GM12864 (cell line): ENCODE measurements at places on chromosomes 4 and X.

- DNase-seq, result no peak
These were observed 5.3 kb upstream of the SHISA3 start for GRCh38 chr4:42391981-42392380.

GRCh38 chr4:132910229-132910748 is 238.8 kb upstream of the PCDH10 start:
- DNase-seq, result no peak

GRCh38 chr4:25938366-25938765 is 24.3 kb downstream of the SMIM20 start:
- no peak for DNase-seq

GRCh38 chr4:97396097-97396496 is 747.2 kb downstream of the STPG2 start:
- no peak for DNase-seq

DNA sequence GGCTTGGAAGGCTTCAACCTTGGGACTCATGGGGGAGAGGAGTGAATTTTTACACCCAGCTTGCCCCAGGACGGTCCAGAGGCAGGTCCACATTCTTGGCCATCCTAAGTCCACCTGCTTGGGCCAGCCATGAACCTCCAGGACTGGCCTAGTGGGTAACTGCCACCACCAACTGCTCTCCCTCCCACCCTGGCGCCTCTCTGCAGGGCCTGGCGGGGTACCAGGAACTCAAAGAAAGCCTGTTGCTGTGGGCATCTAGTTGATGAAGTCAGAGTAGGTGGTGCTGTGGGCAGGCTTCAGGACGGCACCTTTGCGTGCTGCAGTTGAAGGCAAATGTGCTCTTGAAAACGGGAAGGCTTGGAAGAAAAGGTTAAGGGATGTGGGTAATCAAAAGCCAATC is 12.0 kb downstream of the BCOR start:
- no peak for DNase-seq

GRCh38 chrX:46642145-46642544 is 68.6 kb downstream of the CHST7 start:
- no peak for DNase-seq

- no peak for DNase-seq
These were observed 50.7 kb downstream of the MXRA5 start for GRCh38 chrX:3295731-3296130.

GRCh38 chr4:107349266-107349665 is 313.2 kb upstream of the DKK2 start:
- DNase-seq, result no peak

- no peak for DNase-seq
These were observed 60.2 kb upstream of the PGAM4 start for GRCh38 chrX:78029663-78030062.

DNA sequence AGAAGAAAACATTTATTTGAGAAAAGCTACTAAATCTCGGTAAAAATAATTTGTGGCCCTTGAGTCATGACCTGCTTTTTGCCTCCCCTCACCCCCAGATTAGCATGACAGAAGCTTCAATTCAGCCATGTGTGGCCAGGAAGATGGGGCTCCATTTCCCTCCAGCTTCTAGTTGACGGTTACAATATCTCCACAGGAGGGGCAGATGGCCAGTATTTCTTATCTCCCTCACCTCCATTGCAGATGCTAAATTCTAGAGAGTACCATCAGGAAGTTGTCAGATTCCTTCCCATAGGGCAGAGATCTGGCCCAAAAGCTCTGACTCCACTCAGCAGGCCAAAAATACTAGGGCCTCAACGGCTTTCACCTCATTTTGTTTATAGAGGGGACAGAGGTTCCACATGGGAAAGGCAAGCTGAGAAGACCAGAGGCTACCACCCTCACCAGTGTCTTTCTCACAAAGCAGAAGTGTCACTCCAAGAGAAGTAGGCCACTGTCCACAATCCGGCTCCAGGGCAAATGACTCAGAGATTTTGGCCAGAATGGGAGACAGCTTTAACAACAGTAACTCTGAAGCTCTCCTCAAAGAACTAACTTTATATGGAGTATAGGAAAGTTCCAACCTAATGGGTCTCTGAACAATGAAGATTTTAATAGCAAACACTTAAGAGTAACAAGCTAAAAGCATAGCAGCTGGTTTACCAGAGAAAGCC is 108.3 kb downstream of the TBC1D19 start:
- DNase-seq, result no peak

GRCh38 chr4:183639291-183639690 is 19.7 kb downstream of the RWDD4 start:
- no peak for DNase-seq

DNA sequence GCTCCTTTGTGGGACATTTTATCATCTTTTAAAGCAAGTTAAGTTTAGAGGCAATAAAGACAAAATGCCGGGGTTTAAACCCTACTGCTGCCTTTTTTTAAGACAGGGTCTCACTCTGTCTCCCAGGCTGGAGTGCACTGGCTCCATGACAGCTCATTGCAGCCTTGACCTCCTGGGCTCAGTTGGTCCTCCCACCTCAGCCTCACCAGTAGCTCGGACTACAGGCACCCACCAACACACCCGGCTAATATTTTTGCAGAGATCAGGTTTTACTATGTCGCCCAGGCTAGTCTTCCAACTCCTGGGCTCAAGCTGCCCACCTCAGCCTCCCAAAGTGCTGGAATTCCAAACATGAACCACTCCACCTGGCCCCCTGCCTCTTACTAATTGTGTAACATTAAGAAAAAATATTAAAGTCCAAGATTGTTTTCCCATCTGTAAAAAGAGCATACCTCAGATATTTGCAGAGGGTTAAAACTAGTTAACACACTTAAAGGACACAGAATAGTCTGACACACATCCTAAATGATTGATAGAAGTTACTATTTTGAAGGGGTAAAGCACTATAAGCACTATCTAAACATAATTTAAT is 9.8 kb downstream of the HNRNPD start:
- DNase-seq, result no peak

DNA sequence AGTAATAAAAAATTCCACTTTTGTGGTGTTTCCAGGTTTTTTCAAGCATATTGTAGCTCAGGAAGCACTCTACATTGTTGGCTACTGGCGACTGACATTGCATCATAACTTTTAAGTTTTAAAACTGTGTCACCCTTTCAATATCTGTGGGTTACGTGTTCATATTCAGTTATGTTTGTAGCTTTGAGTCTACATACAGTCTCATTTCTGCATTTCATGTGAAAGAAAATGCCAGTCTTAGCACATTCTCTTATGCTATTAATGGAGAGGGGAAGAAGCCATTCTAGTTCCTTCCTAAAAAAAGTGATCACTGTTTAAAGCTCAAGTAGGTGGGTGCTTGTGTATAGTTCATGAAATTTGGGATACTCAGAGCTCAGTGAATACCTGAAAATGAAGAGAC is 38.1 kb downstream of the DIAPH2 start:
- DNase-seq, result no peak

GRCh38 chr4:72286185-72286584 is 254.4 kb downstream of the NPFFR2 start:
- DNase-seq, result no peak
